Small intestine (tissue), 16 donors: ENCODE measurements at places on chromosomes 13 and 19.

- no peaks in the 10 kb centered on the region for H3K36me3 ChIP-seq
- DNase-seq: no peak
- no peak overlapping the region for H3K27ac ChIP-seq
- no peaks in the 10 kb centered on the region for H3K27me3 ChIP-seq
- H3K4me1 ChIP-seq: no peaks in the 10 kb centered on the region
- no peak overlapping the region for H3K4me3 ChIP-seq
These were observed 75.6 kb downstream of the SPRY2 start for GRCh38 chr13:80265348-80265747.

DNA sequence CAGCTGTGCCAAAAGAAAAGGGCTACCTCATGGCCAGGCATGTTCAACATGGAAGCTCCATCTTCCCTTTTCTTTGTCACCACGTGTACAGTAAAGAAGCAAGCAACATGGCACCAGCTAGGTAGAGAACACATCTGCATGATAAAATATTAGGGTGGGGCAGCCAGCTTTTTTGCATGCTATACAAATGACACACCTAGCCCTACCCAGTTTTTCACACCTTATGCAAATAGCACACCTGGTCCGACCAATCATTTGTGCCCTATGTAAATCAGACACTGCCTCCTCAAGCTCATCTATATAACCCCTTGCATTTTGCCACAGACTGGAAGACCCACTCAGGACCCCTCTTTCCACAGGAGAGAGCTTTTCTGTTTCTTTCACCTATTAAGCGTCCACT lies 85.5 kb downstream of the STOML3 start:
- H3K4me3 ChIP-seq: no peak overlapping the region
- no peak for DNase-seq
- H3K27ac ChIP-seq: no peak overlapping the region
- H3K36me3 ChIP-seq: no peaks in the 10 kb centered on the region
- H3K4me1 ChIP-seq: no peaks in the 10 kb centered on the region

- no peak overlapping the region for H3K4me3 ChIP-seq
- no peaks in the 10 kb centered on the region for H3K4me1 ChIP-seq
- H3K27ac ChIP-seq: no peak overlapping the region
- no peak for DNase-seq
- H3K27me3 ChIP-seq: peaks cover 3% of the 10 kb centered on the region
These were observed 14.1 kb upstream of the FRY start for GRCh38 chr13:32017474-32017873.

GRCh38 chr13:39956036-39956435 lies 300.6 kb downstream of the COG6 start:
- H3K36me3 ChIP-seq: no peaks in the 10 kb centered on the region
- H3K4me1 ChIP-seq: no peaks in the 10 kb centered on the region
- no peak for DNase-seq
- no peak overlapping the region for H3K27ac ChIP-seq
- H3K27me3 ChIP-seq: no peaks in the 10 kb centered on the region

DNA sequence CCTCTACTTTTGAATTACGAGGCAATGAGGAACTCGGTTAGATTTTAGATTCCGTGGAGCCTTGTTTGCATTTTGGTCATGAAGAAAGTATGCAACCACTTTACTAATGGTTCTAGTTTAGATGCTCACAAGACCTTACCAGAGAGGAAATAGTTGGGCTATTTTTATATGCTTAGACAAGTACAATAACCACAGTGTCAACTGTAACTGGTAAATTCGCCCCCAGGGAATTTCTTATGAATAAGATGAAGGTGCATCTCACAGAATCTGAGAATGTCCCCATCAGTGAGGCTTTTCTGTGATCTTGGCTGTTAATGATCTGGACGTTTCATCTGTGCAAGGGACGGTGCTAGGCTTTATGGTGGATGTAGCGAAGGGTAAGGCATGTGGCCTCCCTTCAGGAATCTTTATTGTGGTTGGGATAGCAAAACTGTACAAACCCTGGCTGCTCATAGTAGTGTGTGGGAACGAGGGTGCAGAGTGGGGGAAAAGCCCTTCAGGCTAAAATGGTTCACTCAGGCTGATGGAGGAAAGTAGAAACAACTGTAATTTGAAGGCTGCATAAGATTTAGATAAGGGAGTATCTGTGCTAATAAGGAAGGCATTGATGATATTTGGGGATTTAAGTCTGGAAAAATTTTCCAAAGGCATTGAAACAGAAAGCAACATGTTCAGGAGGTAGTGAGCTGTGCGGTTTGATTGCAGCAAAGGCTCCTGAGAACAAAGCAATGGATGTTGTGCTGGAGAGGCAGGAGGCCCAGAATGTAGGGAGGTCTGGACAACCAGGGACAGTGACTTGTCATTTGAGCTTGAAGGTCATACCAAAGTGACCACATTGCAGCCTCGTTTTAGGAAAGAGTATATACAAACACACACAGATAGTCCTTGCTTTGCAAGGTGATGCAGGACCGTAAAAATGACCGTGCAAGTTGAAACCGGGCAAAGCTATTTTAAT lies 28.4 kb downstream of the UBAC2 start:
- H3K27me3 ChIP-seq: no peaks in the 10 kb centered on the region
- peak; percentile 18 for DNase-seq
- peak overlapping the region; percentile 30 for H3K27ac ChIP-seq
- peaks cover 2% of the 10 kb centered on the region for H3K36me3 ChIP-seq
- peaks cover 7% of the 10 kb centered on the region for H3K4me1 ChIP-seq
- no peak overlapping the region for H3K4me3 ChIP-seq

GRCh38 chr19:34436716-34437115 lies 8.5 kb downstream of the UBA2 start:
- DNase-seq: no peak
- no peaks in the 10 kb centered on the region for H3K4me1 ChIP-seq
- peaks cover 8% of the 10 kb centered on the region for H3K36me3 ChIP-seq
- no peaks in the 10 kb centered on the region for H3K27me3 ChIP-seq
- no peak overlapping the region for H3K27ac ChIP-seq

- no peak for DNase-seq
- no peaks in the 10 kb centered on the region for H3K36me3 ChIP-seq
- H3K4me1 ChIP-seq: no peaks in the 10 kb centered on the region
- H3K27ac ChIP-seq: no peak overlapping the region
These were observed 21.2 kb downstream of the C2CD4C start for GRCh38 chr19:387777-388176.
